Astrocyte of the cerebellum (primary cell): ENCODE measurements at places on chromosomes 7 and 10.
A peak's percentile ranks its signal among the peaks of the same experiment; 100 is the strongest.

DNA sequence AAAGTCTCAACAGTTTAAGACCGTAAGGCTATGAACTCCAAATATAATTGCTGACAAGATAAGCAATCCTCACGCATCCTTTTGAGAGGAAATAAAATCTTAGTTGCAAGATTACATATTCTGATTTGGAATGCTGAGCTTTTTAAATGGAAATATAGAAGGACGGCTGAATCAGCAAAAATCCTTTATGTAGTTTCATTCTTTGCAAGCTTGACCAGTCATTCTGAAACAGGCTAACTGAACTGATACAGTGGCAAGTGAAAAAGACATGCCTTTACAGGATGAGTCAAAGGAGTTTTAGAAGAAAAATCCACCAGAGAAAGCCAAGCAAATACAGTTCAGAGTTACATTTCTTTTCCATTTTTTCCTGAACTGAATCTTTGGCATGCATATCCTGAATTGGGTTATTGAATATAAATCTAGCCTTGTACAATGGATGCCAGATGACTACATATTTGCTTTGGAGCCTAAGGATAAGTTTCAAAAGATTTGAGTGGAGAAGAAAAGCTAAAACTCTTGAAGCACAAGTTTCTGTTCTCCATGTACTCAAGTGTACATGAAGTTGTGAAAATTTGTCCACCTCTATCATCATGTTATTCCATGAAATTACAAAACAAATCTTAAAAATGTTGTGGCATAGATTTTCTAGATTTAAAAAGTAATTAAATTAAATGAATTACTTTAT lies 4.4 kb downstream of the VIM start:
- DNase-seq: no peak

GRCh38 chr7:149633976-149634945 lies 136.7 kb upstream of the ZNF746 start:
- no peak for DNase-seq

- no peak for DNase-seq
Observed at GRCh38 chr7:30142710-30143109, 7.9 kb downstream of the MTURN start.

- no peak for DNase-seq
Observed at GRCh38 chr10:96960872-96961271, 128.8 kb downstream of the LCOR start.

GRCh38 chr7:107614425-107614824 lies 34.4 kb downstream of the BCAP29 start:
- DNase-seq: peak; percentile 60

- no peak for DNase-seq
Observed at GRCh38 chr10:69180525-69181204, 631 bp downstream of the SUPV3L1 start.

- DNase-seq: no peak
Observed at GRCh38 chr10:126302476-126302756, 85.9 kb downstream of the ADAM12 start.

- DNase-seq: no peak
Observed at GRCh38 chr7:158611541-158611940, 23.9 kb upstream of the PTPRN2 start.

GRCh38 chr10:58556516-58557165 lies 44.0 kb downstream of the BICC1 start:
- no peak for DNase-seq

- no peak for DNase-seq
Observed at GRCh38 chr7:67438198-67438882, 441.7 kb downstream of the TYW1 start.

- no peak for DNase-seq
Observed at GRCh38 chr7:100208911-100209408, 10.8 kb upstream of the PVRIG start.

GRCh38 chr10:11082526-11082925 lies 64.9 kb downstream of the CELF2 start:
- no peak for DNase-seq
